ENCODE measurements at places on chromosomes 6 and 20.

GRCh38 chr6:132153221-132153898 is 202.2 kb upstream of the CCN2 start:
- DNase-seq = no peak

DNA sequence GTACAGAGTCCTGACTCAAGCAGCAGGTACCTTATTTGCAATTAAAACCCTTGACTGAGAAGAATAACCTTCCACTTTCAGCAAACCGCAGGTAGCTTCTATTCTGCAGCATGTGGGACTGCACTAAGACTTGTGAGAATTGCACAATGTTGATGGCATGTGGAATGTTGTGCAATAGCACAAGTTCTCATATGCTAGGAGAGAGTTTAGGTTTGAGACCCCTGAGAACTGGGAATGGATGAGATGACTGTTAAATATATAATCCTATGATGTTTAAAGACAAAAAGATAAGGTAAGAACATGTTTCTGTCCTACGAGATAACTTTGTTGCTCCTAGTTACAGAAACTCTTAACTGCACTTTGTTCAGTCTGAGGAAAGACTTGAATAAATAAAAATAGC is 194.6 kb downstream of the OTOR start:
- no peak for DNase-seq

DNA sequence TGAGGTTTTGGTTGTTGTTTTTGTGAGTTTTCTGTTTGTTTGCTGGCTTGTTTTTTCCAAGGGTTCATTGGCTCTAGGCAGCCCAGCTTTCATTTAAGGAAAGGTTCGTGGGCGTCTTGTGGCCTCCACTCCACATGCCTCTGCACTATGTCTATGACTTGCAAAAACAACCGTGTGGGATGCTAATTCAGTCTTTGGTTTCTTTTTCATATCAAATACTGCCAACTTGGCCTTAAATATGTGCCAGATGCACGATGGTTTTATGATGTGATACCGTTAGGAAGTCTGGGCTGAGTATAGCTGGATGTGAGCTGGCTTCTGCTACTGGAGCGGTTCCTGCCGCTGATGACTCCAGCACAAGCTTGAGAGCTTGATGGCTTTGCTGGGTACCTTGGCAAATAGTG is 96.3 kb downstream of the BMP2 start:
- no peak for DNase-seq

- DNase-seq = no peak
These were observed 8.5 kb upstream of the FABP7 start for GRCh38 chr6:122770835-122771601.

- DNase-seq = peak; percentile 51
These were observed 78.1 kb downstream of the MAP3K7 start for GRCh38 chr6:90508753-90509152.

DNA sequence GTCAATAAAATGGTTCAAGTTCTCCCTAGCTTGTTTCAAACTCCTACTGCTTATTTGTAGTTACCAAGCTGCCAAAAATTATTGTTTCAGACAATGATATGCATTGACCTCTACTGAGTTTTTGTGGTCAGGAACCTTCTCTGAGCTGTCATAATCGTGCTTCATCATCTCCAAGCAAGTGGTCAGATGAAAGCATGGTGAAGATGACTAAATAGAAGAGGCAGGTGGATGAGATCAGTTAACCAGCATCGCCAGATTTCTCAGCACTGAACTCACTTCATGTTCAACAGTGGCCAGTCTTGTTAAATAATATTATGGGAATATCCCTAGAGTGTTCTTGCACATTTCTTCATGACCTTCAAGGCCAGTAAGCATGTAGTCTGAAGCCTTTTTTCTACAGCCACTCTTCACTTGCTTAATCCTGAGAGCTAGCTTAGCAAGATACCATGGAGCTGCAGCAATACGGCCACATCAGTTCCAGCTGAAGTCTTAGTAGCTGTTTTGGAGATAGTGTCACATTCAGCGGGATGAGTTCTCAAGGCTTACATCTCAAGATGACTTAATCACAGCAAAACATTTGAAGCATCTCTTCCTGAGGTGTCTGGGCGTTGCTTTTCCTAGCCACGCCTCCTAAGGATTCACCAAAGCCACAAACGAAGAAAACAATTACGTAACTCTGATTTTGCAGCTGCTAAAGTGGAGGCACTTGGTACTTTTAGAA is 101.6 kb upstream of the TMEM30A start:
- no peak for DNase-seq

- DNase-seq = no peak
These were observed 61.2 kb upstream of the EMILIN3 start for GRCh38 chr20:41427833-41428232.

DNA sequence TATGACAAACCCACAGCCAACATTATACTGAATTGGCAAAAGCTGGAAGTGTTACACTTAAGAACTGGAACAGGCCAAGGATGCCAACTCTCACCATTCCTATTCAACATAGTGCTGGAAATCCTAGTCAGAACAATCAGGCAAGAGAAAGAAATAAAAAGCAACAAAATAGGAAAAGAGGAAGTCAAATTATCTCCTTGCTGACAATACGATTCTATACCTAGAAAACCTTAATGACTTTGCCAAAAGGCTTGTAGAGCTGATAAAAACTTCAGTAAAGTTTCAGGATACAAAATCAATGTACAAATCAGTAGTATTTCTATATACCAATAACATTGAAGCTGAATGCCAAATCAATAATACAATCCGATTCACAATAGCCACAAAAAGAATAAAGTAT is 32.4 kb downstream of the OR5V1 start:
- no peak for DNase-seq

- DNase-seq = no peak
These were observed 25.2 kb upstream of the MLN start for GRCh38 chr6:33828764-33829731.

DNA sequence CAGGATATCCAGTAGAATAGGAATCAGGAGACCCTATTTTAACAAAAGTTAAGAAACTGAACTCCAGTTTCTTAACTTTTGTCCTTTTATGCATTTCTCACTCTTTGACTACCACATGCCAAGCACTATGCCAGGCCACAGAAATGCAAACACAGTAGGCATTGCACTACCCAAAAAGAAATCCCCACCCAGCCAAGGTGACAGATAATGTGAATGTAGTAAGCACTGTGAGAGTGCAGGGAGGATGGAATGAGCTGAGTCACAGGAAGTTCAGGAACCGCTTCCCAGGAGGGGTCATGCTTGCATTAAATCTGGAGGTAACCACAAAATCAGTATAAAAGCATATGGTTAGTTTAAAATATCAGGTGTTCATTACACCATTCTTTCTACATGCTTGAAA is 20.1 kb upstream of the FAM83C start:
- DNase-seq = no peak

GRCh38 chr6:2942914-2943563 is 28.3 kb downstream of the SERPINB6 start:
- DNase-seq = no peak

DNA sequence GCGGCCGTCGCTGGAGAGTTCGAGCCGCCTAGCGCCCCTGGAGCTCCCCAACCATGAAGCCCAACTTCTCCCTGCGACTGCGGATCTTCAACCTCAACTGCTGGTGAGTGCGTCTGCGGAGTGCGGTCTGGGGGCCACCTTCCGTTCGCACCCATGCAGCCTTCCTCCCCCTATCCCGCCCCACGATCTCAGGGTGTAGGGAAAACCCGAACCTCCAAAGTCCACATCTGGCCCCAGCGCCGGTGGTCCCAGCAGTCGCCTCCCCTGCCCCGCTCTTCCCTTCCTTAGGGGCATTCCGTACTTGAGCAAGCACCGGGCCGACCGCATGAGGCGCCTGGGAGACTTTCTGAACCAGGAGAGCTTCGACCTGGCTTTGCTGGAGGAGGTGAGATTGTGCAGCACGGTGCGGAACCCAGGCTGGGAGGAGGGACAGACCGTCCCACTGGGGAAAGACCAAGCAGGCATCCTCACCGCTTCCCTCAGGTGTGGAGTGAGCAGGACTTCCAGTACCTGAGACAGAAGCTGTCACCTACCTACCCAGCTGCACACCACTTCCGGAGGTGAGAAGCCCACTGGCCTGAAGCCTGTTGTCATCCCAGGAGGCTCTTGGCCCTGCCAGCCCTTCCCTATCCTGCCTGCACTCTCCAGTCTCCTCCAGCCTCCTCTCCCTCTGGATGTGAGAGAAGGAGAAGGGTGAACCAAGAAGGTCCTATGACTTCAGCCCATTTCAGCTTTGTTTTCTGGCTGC is 719 bp downstream of the SMPD2 start:
- peak; percentile 69 for DNase-seq

- no peak for DNase-seq
These were observed 79.4 kb upstream of the LRFN2 start for GRCh38 chr6:40666530-40666929.

DNA sequence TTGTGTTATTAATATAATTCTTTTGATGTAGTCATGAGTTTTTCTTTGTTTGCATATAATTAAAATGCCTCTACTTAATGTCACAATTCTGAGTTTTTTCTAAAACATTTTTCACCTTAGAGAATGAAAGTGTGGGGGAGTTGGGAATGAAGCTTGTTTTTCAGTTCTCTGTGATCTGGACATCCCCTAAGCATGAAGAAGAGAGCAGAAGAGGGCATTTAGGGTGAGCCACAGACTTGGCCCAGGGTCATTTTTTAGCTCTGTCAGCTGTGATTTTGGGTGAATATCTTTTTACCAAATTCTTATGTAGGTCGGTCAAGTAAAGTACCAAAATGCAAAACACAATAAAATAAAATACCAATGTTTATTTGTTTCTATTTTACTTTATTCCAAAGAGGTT is 3.9 kb downstream of the OTOR start:
- no peak for DNase-seq

DNA sequence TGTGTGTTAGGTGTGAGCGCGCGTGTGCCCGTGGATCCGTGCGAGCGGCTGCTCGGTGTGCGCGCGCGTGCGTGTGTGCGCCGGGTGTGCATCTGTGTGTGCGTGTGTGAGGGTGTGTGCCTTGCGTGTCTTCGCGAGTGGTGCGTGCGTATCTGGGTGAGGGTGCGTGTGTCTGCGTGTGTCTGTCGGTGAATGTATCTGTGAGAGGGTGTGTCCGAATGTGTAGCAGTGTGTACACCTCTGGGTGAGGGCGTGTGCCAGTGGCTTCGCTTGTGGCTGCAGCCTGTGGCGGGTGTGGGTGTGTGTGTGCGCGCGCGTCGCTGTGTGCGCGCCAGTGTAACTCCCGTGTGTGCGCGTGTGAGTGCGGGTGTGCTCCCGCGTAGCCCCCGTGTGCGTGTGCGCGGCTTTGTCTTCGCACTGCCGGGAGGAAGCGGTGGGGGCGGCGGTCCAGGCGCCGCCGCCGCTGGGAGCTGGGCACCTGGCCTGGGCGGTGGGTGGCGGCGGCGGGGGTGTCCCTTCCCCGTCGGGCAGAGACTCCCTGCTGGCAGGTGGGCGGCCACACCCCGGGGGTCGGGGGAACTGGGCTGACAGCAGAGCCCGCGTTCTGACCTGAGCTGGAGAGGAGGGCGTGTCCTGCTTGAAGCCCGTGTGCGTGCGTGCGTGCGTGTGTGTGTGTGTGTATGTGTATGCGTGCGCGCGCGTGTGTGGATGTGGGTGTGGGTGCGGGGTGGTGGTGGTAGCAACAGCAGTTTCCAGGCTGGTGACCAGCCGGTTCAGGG is 61.3 kb upstream of the EPB41L1 start:
- DNase-seq = no peak

- no peak for DNase-seq
These were observed 9.6 kb upstream of the CST3 start for GRCh38 chr20:23647346-23647745.

GRCh38 chr6:92682516-92683398 is 736.6 kb downstream of the EPHA7 start:
- no peak for DNase-seq

DNA sequence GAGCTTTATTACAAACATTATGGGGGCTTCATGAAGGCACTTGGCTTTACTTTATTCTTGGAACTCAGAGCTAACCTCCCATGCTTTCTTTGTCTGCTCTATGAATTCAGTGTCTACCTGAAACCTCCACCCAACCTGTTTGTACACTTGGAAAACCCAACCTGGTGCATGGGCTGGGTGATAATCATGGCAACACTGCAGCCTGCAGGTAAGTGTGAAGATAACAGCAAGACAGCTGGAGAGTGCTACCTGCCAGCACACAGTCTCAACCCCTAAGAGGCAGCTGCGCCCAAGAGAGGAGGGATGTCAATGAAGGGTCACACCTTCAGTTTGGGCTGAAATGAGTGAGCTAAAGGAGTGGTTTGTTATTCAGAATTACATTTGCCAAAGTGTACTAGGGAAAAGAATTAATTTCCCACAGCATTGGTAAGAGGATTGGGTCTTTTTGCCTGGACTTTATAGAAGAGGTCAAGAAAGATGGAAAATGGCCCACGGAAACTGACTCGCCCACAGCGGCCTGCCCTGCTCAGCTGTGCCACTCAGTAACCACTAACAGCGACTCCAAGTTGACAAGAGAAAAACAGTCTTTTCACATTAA is 24.4 kb downstream of the FOXQ1 start:
- peak; percentile 58 for DNase-seq

GRCh38 chr6:125116170-125116569 is 37.4 kb upstream of the TPD52L1 start:
- no peak for DNase-seq

DNA sequence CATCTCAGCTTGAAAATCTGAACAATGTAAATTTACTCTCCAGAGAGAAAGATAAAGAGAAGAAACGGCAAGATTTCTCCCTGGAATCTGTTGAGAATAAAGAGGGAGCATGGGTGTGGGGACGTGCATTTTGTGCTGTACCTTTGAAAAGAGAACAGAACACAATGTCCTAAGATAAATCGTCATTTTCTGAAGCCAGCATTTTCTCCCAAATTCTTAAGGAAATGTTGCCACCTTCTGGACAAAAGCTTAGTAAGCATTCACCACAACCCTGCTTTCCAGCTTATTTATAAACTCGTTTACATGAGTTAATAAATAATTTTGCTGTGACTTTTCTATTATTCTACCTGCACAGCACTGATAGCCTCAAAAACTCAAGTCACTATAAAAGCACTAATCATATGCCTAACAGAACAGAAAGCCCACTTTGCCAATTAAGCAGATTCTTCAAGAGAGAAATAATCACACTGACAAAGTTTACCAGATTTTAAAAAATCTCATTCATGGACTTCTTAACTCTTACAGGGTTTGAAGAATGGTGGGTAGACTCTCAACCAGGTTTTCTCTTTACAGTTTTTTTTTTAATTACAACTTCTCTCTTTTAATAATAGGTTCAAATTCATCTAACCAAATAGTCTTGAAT is 155.8 kb downstream of the MBOAT1 start:
- no peak for DNase-seq
